ENCODE measurements at places on chromosomes 6 and 20.

GRCh38 chr6:170294813-170295509 lies 4.1 kb upstream of the DLL1 start:
- DNase-seq, result no peak

GRCh38 chr6:44489910-44490604 lies 102.6 kb downstream of the CDC5L start:
- DNase-seq, result no peak

DNA sequence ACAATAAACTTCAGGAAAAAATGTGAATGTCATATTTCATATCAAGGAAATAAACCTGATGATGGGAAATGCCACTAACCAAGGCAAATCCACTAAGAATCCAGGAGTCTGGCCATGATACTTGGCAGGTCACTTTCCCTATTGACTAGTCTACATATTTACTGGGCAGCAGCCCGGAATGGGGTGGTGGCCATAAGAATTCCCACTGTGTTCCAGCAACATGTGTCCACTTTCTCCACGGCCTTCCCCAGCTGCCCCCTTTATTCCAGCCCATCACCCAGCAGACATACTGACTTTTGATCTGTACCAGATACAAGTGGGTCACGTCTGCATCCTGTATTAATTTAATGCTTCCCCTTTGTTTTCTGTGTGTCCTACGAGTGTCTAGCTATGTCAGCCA lies 234.5 kb upstream of the PRDM1 start:
- DNase-seq, result no peak

- DNase-seq, result no peak
Measured at GRCh38 chr20:38091441-38092216, 58.1 kb downstream of the RPRD1B start.
